ENCODE measurements at places on chromosomes 4 and X. TPM values are rescaled to one million over a fixed set of nuclear protein-coding genes. Genes with fewer than 3 reads are reported as not detected.

DNA sequence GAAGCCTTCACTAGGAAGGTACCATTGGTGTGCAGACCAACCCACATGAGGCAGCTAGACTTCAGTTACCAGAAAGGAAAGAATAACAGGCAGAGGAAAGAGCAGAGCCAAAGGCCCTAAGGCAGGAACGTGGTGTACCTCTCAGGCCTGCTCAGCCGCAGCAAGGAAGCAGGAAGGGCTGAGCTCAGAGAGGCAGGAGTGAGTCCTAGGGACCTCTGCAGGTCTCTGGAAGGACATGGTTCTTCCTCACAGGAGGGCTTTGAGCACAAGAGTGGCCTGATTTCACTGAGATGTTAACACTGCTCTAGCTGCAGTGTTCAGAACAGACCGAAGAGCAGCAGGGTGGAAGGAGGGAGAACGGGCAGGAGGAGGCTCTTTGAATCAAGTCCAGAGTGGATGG is 124.6 kb downstream of the DCHS2 start:
- DNase-seq, result no peak

- no peak for DNase-seq
These were observed 124.4 kb upstream of the SLC34A2 start for GRCh38 chr4:25531272-25531671.

GRCh38 chrX:123310112-123310511 is 126.0 kb downstream of the GRIA3 start:
- no peak for DNase-seq

- no peak for DNase-seq
These were observed 110.4 kb upstream of the EDNRA start for GRCh38 chr4:147370473-147370872.

- no peak for DNase-seq
These were observed 17.4 kb upstream of the PDCL2 start for GRCh38 chr4:55609393-55609866.

GRCh38 chr4:120052856-120053255 is 13.8 kb downstream of the MAD2L1 start:
- DNase-seq, result no peak

GRCh38 chrX:40009462-40009851 is 88.3 kb downstream of the BCOR start:
- no peak for DNase-seq

- no peak for DNase-seq
These were observed 18.7 kb downstream of the CHM start for GRCh38 chrX:86028681-86029080.

- no peak for DNase-seq
These were observed 71.8 kb downstream of the ASMT start for GRCh38 chrX:1686642-1687041.

DNA sequence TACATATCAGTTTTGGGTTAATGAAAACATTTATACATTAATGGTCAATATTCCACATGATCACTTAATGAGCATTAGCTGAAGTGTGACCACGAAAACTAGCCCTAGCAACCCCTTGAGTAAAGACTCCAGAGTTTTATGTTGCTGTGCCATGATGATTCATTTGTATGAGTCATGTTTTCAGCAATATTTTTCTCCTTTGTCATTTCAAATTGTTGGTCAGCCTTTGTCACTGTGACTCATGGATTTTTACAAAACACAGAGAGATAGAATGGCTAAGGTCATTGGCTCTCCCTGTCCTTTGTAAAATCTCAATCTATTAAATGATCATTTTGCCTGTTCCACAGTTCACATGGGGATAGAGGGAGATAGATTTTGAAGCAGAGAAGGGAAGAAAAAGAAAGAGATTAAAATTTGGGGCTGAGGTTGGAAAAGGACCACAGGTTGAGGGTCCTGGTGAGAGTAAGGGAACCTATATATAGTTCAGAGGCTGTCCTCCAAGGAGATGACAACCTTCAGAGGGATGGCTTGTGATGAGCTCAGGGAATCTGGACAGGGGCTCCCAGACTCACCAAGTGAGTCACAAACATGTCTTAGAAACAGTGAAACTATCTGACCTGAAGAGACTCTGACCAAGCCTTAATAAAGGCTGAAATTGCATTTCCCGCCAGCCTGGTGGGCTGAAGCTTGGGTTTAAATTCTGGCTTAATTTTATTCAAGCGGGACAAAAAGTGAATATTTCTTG is 25.6 kb downstream of the NR0B1 start:
- no peak for DNase-seq

- no peak for DNase-seq
These were observed 413 bp downstream of the PDK3 start for GRCh38 chrX:24465532-24465865.

GRCh38 chr4:109321232-109321631 is 18.8 kb upstream of the COL25A1 start:
- DNase-seq, result no peak

GRCh38 chr4:155543126-155543765 is 123.4 kb upstream of the GUCY1A1 start:
- DNase-seq, result no peak

GRCh38 chrX:35699642-35700041 is 98.5 kb upstream of the MAGEB16 start:
- no peak for DNase-seq

DNA sequence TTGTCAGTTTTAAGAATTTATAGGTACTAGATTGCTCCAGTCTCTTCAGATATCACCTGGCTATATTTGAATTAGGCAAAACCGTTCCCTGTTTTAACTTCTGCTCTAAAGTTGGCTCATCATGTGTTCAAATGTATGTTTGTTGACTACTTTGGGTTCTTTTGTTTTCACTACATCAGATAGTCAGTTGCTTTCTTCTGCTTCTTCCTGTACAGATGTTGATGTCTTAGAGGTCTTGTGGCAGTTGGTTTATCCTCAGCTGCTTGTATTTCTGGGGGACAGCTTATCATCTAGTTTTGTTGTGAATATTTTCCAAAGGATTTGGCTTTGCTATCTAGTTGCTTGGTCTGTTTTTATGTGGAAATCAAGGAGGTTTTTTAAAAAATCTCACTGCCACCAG is 28.0 kb downstream of the TBC1D19 start:
- no peak for DNase-seq

- no peak for DNase-seq
These were observed 567.7 kb downstream of the MAGEB5 start for GRCh38 chrX:26783512-26784225.

The PACRGL gene
- total RNA-seq, result 16.8 TPM

The SRPK3 gene
- not detected for total RNA-seq

The MAGED4 gene
- 1.4 TPM for total RNA-seq

The NXF2B gene
- total RNA-seq, result not detected

The CT47C1 gene
- not detected for total RNA-seq

The PLS3 gene
- total RNA-seq, result not detected

The PABPC1L2A gene
- not detected for total RNA-seq

The RNF212 gene
- total RNA-seq, result 8.5 TPM

The FANCB gene
- 3.7 TPM for total RNA-seq

The HTT gene
- 56.7 TPM for total RNA-seq

The DCAF12L2 gene
- total RNA-seq, result not detected

The UGT2B15 gene
- not detected for total RNA-seq

The CSAG1 gene
- total RNA-seq, result not detected

The SNCA gene
- not detected for total RNA-seq

The POU4F2 gene
- not detected for total RNA-seq

The ARHGAP36 gene
- not detected for total RNA-seq

The KDM6A gene
- 44.5 TPM for total RNA-seq

The NLGN4X gene
- total RNA-seq, result not detected

The CABS1 gene
- total RNA-seq, result not detected
